Fibroblast of the aortic adventitia (primary cell): ENCODE measurements at places on chromosomes 11 and 22. TPM values are rescaled to one million over a fixed set of nuclear protein-coding genes. Genes with fewer than 3 reads are reported as not detected.

DNA sequence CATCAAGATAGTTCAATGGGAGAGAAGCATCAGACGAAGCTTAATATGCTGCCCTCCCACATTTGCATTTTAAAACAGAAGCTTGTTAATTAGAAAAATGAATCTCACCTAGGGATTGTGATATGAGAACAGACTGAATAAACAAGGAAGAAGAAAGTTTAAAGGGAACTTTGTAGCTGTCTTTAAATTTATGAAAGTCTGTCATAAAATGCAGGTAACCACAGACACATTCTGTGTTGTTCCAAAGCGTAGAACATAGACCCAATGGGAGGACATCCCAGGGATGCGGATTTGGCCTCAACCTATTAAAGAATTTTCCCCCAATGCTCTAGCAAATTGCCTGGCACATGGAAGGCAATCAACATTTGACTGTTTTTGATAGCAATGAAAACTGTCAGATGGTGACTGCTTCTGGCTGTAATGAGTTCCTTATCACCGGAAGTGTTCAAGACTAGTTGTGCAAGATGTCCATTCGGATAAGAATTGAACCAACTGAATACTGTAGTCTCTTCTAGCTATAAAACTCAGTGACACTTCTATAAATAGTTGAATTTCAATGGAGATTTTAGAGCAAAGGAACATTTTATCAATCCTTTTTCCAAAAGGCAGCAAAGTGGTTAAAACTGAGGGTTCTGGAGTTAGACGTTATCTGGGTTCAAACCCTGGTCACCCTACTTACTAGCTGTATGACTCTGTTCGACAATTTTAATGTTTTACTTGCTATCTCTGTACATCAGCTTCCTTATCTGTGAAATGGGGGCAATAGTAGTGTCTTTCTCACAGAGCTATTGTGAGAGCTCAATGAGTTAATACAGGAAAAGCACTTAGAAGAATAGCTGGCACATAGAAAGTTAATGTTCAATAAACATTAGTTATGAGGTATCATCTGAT is 64.9 kb downstream of the LIF start:
- no peak for DNase-seq

GRCh38 chr22:42368379-42369249 is 63.6 kb downstream of the NFAM1 start:
- DNase-seq = no peak

GRCh38 chr11:122207505-122207904 is 91.5 kb upstream of the BLID start:
- DNase-seq = peak; percentile 96

- no peak for DNase-seq
Measured at GRCh38 chr22:49139492-49140151, 688.1 kb downstream of the BRD1 start.

DNA sequence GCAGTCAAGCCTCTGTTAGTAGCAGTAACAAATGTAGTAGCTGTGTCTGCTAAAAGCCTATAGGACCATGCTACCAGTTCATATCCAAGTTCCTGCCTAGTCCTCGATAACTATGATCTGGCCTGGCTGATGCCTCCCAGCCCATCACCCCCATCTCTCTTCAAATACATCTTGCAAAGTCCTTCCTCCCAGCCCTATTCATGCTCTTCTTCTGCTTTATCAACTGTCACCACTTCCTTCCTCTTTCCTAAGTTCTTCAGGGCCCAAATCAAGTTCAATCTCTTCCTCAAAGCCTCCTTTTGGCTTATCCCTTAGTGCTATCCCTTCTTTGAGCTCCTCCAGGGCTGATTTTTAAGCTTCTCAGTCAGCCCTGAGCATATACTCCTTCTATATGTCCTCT is 150.9 kb upstream of the THY1 start:
- no peak for DNase-seq

- no peak for DNase-seq
Measured at GRCh38 chr11:61904539-61905048, 12.8 kb downstream of the RAB3IL1 start.

DNA sequence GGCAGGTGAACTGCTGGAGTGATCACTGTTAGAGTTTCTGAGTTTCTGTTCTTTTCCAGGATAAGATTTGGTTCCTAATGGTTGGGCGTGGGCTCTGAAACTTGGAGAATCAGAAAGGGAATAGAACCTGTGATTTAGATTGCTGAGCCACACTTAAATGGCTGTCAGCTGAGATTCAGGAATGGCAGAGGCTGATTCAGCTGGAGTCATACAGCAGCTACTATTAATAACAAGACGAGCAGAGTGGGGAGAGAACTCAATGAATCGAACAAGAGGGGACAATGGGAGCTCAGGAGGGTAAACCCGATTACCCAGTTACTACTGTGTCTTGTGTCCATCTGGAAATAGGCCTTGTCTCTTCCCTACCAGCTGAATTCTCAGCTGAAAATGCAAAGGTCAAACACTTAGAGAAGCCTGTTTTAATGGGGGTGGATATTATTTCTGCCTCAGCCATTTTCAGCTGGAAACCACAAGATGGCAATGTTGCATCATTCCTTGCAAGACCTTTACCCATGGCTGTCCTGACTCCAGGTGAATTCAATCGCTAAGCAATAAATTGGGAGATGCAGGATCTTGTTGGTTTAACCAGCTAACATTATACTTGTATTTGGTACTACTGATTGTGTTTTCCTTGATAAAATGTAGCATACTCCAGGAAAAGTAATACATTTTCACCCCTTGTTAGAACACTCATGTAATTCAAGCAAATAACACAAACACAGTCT is 104.5 kb upstream of the RAG2 start:
- peak; percentile 84 for DNase-seq

- no peak for DNase-seq
Measured at GRCh38 chr11:47480762-47481161, 31.8 kb upstream of the RAPSN start.

DNA sequence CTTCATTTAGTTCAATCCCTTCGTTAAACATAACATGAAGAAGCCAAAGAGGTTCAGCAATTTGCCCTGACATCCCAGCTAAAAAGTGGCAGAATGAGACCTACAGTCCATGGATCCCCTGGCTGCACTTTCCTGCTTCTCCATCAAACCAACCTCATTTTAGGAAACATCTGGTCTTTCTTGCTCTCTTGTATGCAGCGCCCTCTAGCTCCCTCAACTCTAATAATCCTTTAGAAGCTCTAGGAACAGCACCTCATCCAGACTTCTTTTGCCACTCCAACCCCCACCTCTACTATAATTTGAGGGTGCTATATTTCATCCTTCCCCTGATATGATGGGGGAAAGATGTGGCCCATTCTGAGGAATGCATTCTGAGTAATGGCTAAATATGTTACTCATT is 7.4 kb downstream of the CNTF start:
- peak; percentile 72 for DNase-seq

DNA sequence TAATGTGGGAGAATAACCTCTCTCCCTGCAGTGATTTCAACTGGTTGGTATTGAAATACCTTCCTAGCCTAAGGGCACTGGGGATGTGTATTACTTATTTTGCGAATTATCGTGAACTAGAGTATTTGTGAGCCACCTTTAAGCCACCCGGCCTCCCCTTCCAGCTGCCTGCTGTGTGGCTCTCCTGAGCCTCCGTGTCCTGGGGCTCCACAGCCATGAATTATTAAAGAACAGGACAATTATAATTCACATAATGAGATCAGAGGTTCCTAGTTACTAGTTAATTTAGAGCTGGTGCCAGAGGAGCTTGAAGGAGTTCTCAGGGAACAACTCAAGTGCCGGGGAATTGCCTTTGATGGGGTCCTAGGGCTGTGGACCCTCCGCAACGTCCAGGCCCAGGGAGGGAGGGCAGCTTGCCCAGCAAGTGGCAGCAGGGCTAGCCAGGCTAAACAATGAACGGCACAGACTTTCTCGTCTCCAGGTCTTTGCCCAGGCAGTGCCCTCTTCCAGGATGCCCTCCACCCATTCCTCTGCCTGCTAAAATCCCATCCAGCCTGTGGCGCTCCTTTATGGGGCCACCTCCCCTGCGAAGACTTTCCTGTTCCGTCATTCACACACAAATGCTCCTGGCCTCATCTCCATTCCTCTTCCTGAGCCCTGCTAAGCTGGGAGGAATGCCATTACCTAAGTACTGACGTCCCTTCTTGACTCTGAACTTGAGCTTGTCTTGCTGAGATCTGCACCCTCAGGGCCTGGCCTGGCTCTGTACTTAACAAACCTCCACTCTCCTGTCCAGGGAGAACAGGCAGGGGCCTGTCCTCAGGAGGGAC is 91.5 kb downstream of the RTL6 start:
- peak; percentile 19 for DNase-seq

DNA sequence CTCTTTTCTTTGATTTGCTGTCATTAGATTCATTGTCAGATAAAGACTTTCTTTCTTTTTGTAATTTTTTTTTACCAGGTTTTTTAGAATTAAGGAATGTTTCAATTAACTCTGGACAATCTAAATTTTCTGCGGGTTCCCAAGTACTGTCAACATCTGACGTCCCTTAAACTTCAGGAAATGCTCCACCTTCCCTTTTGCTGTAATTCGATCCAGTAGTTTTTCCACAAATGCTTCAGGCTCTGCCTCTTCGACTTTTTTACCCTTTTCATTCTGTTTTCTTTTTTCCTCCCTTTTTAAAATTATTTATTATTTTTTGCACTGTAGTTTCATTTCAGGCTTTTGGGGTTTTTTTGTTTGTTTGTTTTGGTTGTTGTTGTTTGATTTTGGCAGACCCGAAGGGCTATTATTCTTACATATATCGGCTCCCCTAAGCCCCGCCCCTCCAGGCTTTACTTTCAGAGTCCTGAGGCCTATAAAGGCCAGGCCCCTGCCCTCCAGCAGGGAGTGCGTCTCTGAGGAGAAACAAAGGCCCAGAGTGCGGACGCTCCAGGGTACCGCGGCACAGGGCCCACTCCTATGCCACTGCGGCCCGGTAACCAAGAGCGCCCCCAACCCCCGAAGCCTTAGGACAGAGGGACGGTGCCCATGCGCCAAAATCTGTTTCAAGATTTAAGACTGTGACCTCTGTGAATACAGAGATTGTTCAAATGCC is 116.4 kb downstream of the TYR start:
- peak; percentile 11 for DNase-seq

DNA sequence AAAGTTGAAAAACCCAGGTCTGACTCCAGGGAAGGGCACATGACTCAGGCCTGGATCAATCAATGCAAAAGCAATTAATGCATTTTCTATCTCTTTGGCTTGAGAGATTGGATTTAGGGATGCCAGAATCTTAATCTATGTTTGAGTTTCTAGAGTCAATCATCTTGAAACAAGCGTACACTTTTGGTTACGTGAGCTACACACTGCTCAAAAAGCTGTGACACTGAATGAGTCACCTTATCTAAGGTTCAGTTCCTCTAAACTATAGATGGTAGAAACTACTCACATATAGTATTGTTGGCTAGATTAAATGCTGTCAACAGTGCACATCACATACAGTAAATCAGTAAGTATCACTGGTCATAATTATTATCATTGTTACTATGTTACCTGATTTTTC is 24.2 kb downstream of the MRE11 start:
- no peak for DNase-seq

DNA sequence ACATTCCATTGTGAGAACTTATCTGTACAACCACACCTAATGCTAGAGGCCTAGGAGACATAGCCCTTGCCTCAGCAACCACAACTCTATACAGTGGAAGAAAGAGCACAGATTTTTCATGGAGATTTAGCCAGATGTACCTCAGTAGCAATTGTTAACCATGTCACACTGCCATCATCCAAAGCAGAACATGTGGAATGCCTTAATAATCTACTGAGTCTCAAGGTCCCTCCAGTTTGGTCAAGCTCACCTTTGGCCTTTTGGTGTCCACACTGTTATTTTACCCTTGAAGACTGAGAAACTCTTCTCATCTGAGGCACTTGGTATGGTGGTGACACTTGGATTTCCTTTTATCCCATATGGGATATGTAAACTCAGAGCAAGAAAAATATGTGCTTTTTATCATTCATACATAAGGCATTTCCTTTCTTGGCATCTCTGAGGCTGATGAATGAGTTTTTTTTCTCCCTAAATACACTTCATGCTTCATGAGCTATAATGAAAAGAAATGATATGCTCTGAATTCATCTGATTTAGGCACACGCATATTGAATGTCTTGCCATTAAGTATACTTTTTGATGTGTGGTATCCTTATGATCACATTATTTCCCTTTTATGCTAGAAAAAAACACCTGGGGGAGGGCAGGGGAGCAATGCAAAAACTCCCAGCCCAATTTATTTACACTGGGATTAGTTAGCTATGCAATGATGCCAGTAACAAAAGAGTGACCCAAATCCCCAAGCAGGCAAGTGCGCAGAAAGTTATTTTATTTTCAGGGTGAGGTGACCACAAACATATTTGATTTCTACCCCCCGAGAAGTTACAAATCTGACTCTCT is 63.3 kb upstream of the ME3 start:
- DNase-seq = peak; percentile 87

- peak; percentile 38 for DNase-seq
Measured at GRCh38 chr11:69215784-69216415, 60.2 kb downstream of the SMIM38 start.

GRCh38 chr11:47355283-47356128 is 3.0 kb upstream of the MYBPC3 start:
- DNase-seq = peak; percentile 90

GRCh38 chr22:28841111-28841510 is 40.7 kb upstream of the XBP1 start:
- DNase-seq = no peak

DNA sequence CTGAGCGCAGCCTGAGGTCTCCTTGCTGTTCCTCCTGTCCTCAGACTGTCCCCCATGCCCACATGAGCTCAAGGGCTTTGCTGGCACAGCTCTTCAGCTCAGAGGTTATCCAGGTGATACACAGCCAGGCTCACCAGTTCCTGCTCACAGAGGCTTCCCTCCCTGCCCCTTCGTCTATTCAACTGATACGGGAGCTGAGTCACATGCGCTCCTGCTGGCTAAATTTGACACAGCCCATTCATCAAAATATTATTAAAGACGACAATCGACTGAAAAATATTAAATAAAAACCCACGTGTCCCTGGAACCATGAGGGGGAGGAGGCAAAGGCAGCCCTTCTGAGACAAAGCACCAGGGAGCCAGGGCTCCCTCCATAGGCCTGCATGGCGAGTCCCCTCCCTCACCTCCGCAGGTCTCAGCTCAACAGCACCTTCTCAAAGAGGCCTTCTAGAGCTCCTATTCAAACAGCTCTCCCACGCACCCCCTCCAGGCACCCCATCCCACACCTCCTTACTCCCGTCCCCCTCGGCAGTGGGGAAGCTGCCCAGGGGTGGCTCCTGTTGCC is 40.5 kb downstream of the DUSP8 start:
- DNase-seq = peak; percentile 32

Gene CYB5R2
- 5.4 and 11.2 TPM in 2 replicates for total RNA-seq

Gene MTCH2
- 88.1 and 187 TPM in 2 replicates for total RNA-seq

Gene CARD10
- 5.8 and 13.1 TPM in 2 replicates for total RNA-seq

Gene OR5T3
- total RNA-seq = not detected in 2 replicates

Gene PRAME
- 0.54 TPM in 1 of 2 replicates, not detected in the other for total RNA-seq

Gene TMEM132A
- total RNA-seq = 3.7 and 17.9 TPM in 2 replicates

Gene OR52E8
- total RNA-seq = not detected in 2 replicates

Gene C22orf42
- not detected in 2 replicates for total RNA-seq
